NCI-H524 treated with DMSO at 0.1 percent for 48 hours (cell line): ENCODE measurements at places on chromosomes 16 and 17.

DNA sequence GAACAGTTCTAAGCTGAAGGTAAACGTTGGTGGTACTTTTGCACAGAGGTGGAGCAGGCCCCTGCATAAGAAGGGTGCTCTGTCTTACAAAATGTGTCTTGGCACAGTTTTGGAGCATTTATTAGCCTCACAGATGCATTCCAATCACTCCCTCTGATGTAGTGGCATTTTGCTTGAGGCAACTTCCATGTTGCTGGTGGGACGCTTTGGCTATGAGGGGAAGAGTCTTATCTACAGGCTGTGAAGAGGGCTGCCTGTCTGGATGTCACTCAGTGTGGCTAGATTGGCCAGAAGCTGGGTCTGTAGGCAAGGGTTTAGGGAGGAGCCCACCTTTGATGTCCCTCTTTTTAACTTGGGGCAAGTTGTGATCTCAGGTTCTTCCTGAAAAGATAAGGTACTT is 2.6 kb upstream of the RARA start:
- DNase-seq: no peak

GRCh38 chr17:45895304-45895968 is 1.1 kb downstream of the MAPT start:
- DNase-seq: peak; percentile 55

DNA sequence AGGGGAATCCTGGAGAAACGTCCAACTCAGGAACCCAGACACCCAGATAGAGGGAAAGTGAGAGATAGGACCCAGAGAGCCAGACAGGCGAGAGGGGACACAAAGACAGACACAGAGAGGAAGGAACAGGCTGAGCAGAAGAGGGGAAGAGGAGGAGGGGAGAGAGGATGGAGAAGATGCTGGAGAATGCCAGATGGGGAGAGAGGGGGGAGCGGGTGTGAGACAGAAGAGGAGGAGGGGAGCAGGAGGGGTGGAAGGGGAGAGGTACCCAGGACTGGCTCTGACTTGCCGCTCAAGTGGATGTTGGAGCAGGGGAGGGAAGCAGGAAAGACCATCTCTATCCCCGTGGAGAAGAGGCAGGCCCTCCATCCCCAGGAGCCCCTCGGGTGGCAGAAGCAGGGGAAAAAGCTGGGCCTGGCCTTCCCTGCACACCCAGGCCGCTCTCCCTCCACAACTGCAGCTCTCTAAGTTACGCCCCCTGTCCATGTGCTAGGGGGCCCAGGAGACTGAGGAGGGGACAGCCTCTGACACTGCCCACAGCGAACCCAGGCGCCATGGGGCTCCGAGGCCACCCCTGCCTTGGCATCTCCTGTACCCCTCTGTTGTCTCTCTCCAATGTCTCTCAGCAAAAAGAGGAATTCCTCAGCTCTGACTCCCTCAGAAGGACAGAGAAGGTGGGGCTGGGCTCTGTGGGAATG is 4.8 kb downstream of the PPP1R9B start:
- DNase-seq: peak; percentile 28

DNA sequence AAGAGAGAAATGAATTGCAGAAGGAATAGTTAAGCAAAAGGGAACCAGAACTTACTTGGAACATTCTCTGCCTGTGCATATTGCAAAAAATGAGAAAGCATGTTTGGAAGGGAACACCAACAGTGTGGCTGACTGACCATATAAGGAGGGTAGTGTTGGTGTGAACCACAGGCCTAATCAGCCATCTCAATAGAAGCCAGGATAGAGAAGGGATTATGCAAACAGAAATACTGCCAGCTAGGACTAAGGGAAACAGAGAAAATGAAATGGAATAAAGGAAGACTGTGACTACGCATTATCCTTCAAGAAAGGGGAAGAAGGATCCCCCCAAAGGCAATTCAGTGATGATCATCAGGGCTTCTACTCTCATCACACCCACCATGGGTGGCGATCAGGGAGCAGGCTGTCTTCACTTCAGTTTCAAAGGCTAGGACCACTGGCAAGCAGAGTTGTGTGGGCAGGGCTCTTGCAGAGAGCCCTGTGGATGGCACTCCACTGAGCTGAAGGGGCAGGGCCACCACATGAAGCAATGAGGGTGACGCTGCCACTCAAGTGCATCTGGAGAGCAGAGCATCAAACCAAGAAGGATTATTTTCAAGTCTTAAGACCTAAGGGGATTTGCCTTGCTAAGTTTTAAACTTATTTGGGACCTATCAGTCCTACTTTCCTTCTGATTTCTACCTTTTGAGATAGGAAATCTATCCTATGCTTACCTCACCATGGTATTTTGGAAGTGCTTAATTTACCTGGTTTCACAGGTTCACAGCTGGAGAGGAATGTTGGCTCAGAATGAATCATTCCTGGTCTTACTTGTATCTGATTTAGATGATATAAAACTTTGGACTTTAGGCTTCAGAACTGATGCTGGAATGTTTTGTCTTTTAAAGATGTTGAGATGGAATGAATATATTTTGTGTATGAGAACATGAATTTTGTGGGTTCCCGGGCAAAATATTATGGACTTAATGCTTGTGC is 140.5 kb downstream of the SSH2 start:
- no peak for DNase-seq
